ENCODE measurements at places on chromosomes 12 and 14. TPM values are rescaled to one million over a fixed set of nuclear protein-coding genes. Genes with fewer than 3 reads are reported as not detected.

Gene PZP
- total RNA-seq = not detected

Gene RNASE7
- not detected for total RNA-seq

Gene RNASE1
- not detected for total RNA-seq

Gene CLEC4C
- total RNA-seq = not detected

Gene TAS2R13
- 1.7 TPM for total RNA-seq

Gene SOS2
- total RNA-seq = 39.2 TPM

Gene PRB4
- total RNA-seq = not detected

Gene IL22
- not detected for total RNA-seq

Gene DNAH10
- total RNA-seq = 9.7 TPM

Gene GLIPR1
- 2.5 TPM for total RNA-seq

Gene TAS2R42
- total RNA-seq = not detected

Gene CCDC88C
- 0.46 TPM for total RNA-seq

Gene ASCL1
- under 0.01 TPM for total RNA-seq

Gene LALBA
- not detected for total RNA-seq

Gene PTCSC3
- not detected for total RNA-seq

Gene LYZ
- total RNA-seq = not detected

Gene NANOG
- total RNA-seq = not detected

All from melanocyte of skin (primary cell).